Activated naive CD8-positive, alpha-beta T cell treated with anti-CD3 and anti-CD28 coated beads for 36 hours (primary cell): ENCODE measurements at places on chromosomes 6 and 20.

DNA sequence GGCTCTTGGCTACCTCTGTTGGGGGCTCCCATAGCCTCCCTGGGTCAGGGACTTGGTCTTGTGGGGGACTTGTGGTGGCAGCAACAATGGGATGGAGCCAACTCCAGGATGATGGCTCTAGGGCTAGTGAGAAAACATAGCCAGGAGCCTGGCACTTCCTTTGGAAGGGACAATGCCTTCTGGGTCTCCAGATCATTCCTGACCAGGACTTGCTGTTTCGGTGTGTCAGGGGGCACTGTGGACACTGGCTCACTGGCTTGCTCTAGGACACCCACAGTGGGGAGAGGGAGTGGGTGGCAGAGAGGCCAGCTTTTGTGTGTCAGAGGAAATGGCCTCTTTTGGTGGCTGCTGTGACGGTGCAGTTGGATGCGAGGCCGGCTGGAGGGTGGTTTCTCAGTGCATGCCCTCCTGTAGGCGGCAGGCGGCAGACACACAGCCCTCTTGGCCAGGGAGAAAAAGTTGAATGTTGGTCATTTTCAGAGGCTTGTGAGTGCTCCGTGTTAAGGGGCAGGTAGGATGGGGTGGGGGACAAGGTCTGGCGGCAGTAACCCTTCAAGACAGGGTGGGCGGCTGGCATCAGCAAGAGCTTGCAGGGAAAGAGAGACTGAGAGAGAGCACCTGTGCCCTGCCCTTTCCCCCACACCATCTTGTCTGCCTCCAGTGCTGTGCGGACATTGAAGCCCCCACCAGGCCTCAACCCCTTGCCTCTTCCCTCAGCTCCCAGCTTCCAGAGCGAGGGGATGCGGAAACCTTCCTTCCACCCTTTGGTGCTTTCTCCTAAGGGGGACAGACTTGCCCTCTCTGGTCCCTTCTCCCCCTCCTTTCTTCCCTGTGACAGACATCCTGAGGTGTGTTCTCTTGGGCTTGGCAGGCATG lies 9.2 kb downstream of the VEGFA start:
- DNase-seq, result no peak

- DNase-seq, result peak; percentile 58
These were observed 42.6 kb downstream of the TTI1 start for GRCh38 chr20:37990571-37991151.

GRCh38 chr6:36028088-36028876 lies 674 bp downstream of the MAPK14 start:
- DNase-seq, result peak; percentile 37

DNA sequence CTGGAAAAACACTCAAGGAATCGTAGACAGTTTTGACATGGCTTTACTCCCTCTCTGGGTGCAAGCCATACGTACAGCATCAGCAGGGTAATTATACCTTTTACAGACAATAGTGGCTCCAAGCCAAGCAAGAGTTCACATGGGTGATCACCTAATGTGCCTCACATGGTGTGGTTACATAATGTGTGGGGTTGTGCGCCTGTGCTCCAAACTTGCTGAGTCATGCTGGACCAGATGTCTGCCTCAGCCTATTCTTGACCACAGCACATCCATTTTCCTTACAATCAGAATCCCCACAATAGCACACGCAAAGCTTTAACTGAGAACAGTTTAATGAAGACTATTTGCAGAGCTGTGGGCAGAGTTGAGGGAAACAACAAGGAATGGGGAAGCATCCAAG lies 74.5 kb downstream of the ALDH8A1 start:
- DNase-seq, result no peak

DNA sequence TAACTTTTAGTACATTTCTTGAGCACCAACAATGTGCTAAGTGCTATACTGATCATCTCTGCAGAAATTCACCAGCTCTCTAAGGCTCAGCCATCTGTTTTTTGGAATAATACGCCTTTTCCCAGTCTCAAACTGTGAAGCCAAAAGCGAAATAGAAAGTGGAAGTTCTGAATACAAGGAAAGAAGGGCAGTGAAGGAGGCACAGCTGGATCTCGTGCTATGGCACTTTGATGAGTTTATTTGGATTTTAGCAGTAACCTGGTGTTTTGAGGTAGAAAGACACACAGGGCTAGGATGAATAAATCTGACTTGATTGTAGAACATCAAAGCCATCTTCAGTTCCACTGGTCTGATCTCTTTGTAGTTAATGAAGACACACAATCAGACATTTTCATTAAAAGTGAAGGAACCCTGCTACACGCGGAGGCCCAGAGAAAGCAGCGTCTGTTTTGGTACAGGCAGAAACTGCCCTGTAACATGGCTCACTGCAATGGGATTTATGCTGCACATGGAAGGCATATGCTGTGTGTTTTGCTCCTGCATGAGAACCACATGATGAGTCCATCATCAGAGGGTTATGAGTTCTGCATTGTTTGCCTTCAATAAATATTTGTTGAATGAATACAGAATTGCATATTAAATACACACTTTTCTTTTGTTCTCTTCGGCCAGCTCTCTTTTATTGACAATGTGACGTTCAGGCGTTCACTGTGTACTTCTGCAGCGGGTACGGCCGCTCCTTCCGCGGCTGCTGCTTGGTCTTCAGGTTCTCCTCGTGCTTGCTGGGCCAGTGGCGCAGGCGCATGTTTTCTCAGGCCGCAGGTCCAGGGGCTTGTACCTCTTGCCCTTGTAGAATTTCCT lies 100.9 kb downstream of the PREP start:
- DNase-seq, result no peak
